Nephron progenitor cell (in vitro differentiated cells): ENCODE measurements at places on chromosomes 1 and 21.

DNA sequence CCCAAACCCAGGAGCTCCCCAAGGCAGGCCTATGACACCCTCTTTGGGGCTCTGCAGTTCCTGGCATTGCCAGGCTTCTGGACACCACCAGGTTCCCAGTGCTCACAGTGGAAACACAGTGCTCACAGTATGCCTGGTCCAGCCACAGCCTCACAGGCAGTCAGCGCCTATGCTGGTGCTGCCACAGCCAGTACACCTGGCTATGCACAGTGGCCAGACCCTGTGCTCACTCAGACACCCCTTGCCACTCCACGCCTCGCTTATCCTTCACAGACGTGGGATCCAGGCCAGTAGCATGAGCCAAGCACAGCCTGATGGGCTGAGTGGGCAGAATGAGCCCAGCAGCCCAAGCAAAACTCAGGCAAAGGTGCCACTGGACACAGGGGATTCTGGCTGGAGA, 579.2 kb upstream of the ADGRL2 start:
- H3K27me3 ChIP-seq: no peaks in the 10 kb centered on the region
- no peak for DNase-seq
- no peak overlapping the region for H3K4me3 ChIP-seq
- no peaks in the 10 kb centered on the region for H3K36me3 ChIP-seq
- H3K27ac ChIP-seq: no peak overlapping the region

DNA sequence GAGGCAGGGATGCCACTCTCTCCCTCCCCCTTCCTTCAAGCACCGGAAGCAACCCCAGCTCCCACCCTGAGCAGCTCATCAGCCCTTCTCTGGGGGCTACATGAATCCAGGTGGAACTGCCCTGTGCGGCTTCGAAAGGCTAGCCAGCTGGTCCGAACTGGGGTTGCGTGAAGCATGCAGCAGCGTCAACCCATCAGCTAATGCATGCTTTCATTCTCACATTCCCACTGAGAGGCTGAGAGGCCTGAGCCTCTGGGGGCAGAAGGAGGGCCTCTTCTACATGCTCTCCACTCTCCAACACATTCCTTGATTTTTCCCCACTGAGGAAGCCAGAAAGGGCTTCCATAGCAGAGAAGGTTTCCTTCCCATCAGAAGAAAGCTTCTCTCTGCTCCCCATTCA, 5.6 kb downstream of the RXRG start:
- peaks cover 8% of the 10 kb centered on the region for H3K27me3 ChIP-seq
- H3K4me3 ChIP-seq: no peak overlapping the region
- peak; percentile 41 for DNase-seq

- peaks cover 52% of the 10 kb centered on the region for H3K36me3 ChIP-seq
- H3K27me3 ChIP-seq: no peaks in the 10 kb centered on the region
- H3K4me1 ChIP-seq: no peaks in the 10 kb centered on the region
- DNase-seq: no peak
- no peak overlapping the region for H3K27ac ChIP-seq
Measured at GRCh38 chr1:100988121-100988520, 37.5 kb downstream of the DPH5 start.

DNA sequence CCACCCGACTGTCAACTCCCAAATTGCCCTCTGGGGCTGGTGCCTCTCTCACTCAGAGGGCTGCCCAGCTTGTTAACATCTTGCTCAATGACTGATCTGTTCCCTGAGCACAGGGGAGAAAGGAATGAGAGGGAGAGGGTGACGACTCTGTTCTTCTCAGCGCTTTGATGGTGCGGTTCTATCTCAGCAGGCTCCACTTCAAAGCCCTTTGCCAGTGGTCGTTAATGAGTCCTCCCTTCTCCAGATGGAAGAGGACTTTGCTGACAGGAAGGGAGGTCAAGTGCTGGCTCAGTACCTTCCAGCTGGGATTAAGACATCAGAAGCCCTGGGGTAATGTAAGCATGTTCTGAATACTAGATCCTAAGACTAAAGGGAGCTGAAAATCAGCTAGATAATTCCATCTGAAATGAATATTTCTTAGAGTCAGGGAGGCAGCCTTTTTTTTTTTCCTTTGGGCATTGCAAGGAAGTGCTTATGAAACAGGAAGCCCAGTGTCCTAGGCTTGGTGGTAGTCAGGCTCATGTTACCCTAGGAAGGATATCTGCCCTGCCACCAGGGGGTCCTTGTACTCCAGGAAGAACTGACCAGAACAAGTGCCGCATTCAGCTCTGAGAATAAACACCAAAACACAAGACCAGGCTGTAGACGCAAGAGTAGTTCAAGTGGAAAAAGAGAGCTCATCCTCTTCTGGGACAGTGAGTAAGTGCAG, 4.7 kb downstream of the FMOD start:
- no peak overlapping the region for H3K27ac ChIP-seq
- peaks cover 28% of the 10 kb centered on the region for H3K27me3 ChIP-seq

DNA sequence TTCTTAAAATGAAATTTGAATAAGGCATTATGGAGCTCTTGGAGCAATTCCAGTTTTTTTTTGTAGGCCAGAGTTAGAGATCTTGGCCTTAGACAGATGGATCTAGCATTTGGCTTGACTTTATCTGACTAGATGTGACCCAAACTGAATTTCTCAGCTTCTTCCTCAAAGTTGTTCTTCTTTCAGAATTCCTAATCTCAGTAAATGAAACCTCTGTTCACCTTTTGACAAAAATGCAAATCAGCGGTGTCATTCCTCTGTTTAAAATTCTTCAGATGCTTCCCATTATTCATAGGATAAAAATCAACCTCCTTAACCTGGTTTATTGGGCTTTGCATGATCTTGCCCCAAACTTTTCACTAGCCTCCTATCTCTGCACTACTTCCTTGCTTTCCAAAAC, 177.6 kb downstream of the RASAL2 start:
- peaks cover 14% of the 10 kb centered on the region for H3K4me1 ChIP-seq
- no peak for DNase-seq
- no peak overlapping the region for H3K27ac ChIP-seq
- peaks cover 3% of the 10 kb centered on the region for H3K27me3 ChIP-seq
- H3K36me3 ChIP-seq: no peaks in the 10 kb centered on the region

DNA sequence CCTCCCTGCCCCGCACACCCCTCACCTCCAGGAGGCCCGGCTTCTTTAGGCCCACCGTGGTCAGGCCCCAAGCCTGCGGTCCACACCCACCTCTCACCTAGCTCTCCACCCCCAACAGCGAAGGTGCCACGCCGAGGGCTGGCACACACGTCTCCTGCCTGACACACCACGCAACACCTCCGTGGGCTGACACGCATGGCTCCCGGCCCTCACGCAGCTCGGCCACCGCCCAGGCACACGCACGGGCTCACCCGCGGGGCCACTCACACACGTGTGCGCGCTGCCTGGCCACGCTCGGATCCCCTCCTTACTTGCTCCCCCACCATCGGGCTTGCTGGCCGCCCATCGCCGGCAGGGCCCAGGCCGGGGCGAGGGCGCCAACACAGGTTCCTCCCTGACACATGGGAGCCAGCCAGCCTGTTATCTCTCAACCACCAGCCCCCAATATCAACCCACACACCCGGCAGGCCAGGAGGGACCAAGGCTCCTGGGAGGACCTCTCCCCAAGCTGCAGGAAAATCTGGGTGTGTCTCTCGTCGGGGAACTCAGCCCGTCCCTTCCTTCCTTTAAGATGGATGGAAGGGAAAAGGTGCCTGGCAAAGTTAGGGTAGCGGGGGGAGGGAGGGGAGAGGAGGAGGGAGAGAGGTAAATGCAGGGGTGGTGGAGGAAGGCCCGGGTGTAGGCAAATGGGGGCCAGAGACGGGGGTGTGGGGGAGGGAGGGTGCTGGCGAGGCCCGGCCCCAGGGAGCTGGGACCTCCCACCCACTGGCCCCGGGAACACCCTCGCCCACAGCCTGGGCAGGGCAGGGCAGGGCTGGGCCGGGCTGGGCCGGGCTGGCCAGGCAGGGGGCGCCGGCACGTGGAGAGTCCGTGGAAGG, 546 bp downstream of the ELOVL1 start:
- H3K27ac ChIP-seq: no peak overlapping the region
- DNase-seq: peak; percentile 31
- H3K27me3 ChIP-seq: peaks cover 8% of the 10 kb centered on the region
- peaks cover 27% of the 10 kb centered on the region for H3K36me3 ChIP-seq
- H3K4me3 ChIP-seq: peak overlapping the region; percentile 82

DNA sequence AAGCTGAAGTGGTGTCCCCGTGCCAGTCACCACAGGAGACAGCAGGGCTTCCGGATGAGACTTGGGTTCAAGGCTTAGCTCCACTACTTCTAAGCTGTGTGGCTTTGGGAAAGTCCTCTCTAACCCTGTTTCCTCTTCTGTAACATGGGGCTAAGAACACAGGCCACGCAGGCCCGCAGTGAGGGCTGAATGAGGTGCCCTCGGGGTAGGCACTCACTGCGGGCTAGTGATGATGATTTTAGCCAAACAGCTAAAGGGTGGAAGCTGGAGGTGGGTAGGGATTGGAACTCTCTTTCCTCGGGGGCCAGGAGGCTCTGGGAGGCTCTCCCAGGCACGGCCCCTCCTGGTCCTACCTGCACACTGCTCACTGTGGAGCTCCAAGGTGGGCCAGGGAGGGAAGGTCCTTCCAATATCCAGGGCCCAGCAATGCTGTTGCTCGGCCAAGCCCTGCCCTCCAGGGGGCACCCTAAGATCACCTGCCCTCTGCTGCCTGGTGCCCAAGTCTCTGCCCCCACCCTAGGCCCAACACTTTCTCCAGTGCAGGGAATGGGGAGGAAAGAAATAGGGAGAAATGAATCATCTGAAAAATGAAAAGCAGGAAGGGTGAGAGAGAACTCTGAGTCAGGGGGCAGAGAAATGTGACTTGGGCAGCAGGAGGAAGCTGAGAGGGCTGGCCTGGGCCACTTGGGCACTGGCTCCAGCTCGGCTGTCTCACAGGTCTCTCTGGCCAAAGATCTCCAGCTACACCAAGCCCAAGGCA, 19.2 kb upstream of the EVA1B start:
- peaks cover 10% of the 10 kb centered on the region for H3K27me3 ChIP-seq
- H3K36me3 ChIP-seq: peaks cover 20% of the 10 kb centered on the region
- peak; percentile 30 for DNase-seq
- H3K4me3 ChIP-seq: no peak overlapping the region

DNA sequence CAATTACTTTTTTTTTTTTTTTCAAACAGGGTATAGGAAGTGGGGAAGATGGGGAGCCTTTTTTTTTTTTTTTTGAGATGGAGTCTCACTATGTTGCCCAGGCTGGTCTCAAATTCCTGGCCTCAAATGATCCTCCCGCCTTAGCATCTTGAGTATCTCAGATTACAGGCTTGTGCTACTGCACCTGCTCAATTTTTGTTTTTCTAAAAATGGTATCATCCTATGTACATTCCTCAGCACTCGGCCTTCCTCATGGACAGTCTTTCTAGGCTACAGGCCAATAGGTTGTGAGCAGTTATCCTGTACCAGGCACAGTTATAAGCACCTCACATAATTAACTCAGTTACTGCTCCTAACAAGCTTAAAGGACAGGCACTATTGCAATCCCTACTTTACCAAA, 132.1 kb upstream of the EDN2 start:
- H3K27ac ChIP-seq: peak overlapping the region; percentile 65
- H3K27me3 ChIP-seq: peaks cover 4% of the 10 kb centered on the region
- H3K4me3 ChIP-seq: no peak overlapping the region
- H3K36me3 ChIP-seq: no peaks in the 10 kb centered on the region
- DNase-seq: no peak

GRCh38 chr1:151106894-151107293, 36.3 kb downstream of the GABPB2 start:
- H3K27ac ChIP-seq: peak overlapping the region; percentile 88
- H3K36me3 ChIP-seq: peaks cover 12% of the 10 kb centered on the region
- peak overlapping the region; percentile 29 for H3K4me3 ChIP-seq
- peaks cover 15% of the 10 kb centered on the region for H3K4me1 ChIP-seq
- H3K27me3 ChIP-seq: no peaks in the 10 kb centered on the region

GRCh38 chr1:110102081-110102480, 10.2 kb upstream of the UBL4B start:
- peaks cover 62% of the 10 kb centered on the region for H3K4me1 ChIP-seq
- H3K36me3 ChIP-seq: no peaks in the 10 kb centered on the region
- H3K27me3 ChIP-seq: peaks cover 59% of the 10 kb centered on the region
- DNase-seq: no peak

DNA sequence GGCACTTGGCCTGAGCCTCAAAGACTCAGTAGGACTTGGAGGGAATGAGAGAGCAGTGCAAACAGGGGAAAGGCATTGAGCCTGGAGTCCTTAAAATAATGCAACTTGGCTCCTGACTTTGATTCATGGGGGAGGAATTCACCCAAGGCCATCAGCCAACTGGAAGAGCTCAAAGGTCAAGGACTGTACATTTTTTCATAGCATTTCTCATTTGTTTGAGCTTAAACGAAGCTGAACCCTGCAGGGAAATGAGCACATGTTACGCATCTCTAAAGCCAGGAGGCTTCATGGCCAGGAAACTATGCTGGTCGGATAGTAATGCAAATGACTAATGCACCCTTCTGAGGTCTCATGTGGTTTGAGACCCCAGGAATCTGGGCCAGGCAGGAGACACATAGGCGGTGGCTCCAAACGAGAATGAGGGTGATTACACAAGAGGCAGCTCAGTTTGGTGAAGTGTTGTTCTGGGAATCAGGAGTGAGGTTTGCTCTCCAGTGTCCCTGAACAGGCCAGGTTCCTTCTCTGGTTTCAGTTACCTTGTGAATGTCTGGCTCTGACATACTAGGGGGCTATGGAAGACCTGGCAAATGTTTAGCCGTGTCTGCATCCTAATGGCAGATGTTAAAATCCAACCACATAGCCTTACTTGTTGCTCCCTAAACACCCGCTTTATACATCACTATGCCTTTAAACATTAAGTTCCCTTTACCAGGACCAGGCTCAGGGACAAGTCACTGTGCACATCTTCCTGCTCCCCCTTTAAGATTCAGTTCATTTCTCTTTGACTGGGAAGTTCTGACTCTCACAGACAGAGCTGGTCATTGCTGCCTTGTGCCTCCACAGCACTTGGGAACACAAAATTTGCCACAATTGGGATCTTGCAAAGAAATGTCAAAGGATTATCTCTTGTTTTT, 503.9 kb upstream of the USP24 start:
- H3K36me3 ChIP-seq: no peaks in the 10 kb centered on the region
- DNase-seq: no peak
- H3K27me3 ChIP-seq: peaks cover 11% of the 10 kb centered on the region
- H3K4me1 ChIP-seq: peaks cover 51% of the 10 kb centered on the region

- peaks cover 4% of the 10 kb centered on the region for H3K4me1 ChIP-seq
- H3K27me3 ChIP-seq: peaks cover 5% of the 10 kb centered on the region
- H3K4me3 ChIP-seq: no peak overlapping the region
- H3K36me3 ChIP-seq: peaks cover 16% of the 10 kb centered on the region
Measured at GRCh38 chr1:25473653-25474225, 43.0 kb downstream of the MACO1 start.

DNA sequence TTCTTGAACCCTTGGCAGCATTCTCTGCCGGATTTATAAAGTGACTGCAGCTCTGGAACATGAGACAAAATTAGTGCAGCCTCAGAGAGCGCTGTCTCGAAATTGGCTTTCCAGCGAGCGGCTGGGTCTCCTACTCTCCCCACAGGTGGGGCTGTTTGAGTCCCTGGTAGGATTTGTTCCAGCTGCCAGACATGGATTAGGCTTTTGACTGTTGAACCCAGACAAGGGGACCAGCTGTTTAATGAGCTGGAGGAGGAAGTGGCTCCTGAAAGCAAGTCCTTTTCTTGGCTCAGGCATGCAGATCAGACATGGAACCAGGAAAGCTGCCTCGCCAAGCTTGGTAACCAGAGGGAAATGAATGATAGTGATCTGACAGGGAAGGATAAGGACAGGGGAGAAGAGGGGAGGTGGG, 69.6 kb downstream of the UBIAD1 start:
- H3K27me3 ChIP-seq: peaks cover 18% of the 10 kb centered on the region
- no peaks in the 10 kb centered on the region for H3K36me3 ChIP-seq
- H3K4me3 ChIP-seq: peak overlapping the region; percentile 3
- H3K27ac ChIP-seq: peak overlapping the region; percentile 23
- DNase-seq: no peak
